ENCODE measurements at places on chromosomes 5 and 9. TPM values are rescaled to one million over a fixed set of nuclear protein-coding genes. Genes with fewer than 3 reads are reported as not detected.

DNA sequence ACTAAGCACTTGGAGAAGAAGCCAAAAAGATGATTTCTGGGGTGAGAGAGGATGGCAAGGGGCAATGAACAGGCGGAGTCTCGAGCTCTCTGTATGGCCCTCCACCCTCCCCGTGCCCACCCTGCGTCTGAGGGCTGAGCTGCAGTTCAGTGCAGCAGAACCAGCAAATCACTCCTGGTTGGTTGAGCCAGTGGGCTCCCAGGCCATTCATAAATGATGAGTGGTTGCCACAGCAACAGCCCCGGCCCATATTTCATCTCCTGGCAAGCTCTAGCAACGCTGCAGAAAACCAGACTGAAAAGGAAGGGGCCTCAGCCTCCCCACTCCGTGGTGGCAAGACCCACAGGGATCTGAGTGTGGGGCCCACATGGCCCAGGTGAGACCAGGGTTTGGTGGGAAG, 93.8 kb upstream of the PPP1R26 start:
- DNase-seq = no peak

Gene LARP1
- 123 TPM for total RNA-seq

DNA sequence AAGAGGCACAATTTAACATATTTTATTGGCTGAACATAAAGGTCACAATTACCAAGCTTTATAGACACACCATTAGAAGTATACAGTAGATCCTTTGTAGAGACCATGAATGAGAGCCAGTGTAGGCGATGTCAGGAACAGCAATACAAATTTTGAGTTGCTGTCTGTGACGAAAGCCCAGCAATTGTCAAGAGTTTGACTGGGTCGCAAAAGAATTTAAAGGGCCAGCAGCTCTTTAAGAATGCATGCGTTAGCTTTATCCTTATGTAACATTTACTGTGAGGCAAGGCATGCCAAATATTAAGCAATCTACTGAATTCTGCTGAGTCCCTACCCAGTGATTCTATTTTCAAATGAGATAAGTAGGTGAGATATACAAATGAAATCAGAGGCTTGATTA, 236.9 kb downstream of the ARRDC3 start:
- no peak for DNase-seq

Gene SH3RF2
- total RNA-seq = 15.9 TPM

Gene FOXD4L6
- total RNA-seq = not detected

Gene SCGB3A1
- not detected for total RNA-seq

- no peak for DNase-seq
These were observed 72.2 kb downstream of the PTCD2 start for GRCh38 chr5:72392326-72392733.

DNA sequence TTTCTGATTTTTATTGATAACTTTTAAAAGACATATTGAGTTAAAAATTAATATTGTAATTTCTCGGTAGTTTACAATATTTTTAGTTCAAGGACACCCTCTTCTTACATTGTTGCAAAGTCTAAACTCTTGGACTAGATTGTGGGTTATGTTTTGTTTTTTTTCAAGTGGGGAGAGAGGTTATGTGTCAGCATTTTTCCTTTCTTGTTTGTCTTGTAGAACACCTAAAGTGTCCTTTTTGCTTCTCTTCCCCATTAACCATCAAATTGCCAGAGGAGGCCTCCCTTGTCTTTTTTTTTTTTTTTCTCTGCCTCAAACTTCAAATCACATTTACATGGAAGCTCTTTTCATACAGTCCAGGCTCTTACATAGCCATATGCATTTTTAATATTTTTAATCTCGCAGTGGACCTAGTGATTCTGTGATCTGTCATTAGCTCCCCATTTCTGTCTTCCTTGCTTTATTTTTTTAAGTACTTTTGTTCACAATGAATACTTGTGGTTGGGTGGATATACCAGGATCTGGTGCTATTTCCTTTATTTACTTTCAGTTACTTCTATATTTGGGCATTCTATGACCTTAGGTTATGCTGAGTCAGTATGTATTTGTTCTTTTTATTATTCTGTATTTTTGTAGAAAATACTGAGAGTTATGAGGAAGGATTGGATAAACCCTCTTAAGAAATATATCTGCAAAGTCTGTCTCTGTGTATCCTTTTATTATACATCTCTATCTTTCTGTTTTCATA, 2280.6 kb upstream of the ACO1 start:
- no peak for DNase-seq

Gene PPIC
- 26.3 TPM for total RNA-seq

GRCh38 chr5:64040490-64040889, 78.2 kb upstream of the HTR1A start:
- DNase-seq = peak; percentile 7

Gene ALDH1A1
- total RNA-seq = 329 TPM

Gene CDC20B
- total RNA-seq = not detected

DNA sequence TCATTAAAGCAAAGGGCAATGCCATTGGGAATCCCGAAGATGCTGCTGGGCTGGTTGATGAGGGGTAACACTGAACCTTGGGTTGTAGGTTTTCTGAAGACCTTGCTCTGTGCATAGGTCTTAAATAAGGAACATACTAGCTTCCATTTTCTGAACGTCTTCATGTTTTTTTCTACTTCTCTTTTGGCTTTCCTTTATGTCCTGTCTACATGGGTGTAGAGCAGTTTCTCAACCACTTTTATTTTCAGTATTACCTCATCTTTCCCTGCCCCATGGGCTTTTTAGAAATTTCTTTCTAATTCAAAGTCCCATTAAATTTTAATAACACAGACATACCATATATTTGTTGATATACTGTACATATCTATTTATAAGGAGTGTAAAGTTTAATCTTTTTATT, at the start of gene IFNA14:
IFNA14 (minus strand) TSS at position 95 of the 400 bp plus-strand sequence; CDS start at position 25, 70 bp downstream.
- DNase-seq = no peak

Gene PCDHB15
- total RNA-seq = 0.05 TPM

- DNase-seq = no peak
These were observed 13.1 kb downstream of the RPS23 start for GRCh38 chr5:82265047-82265446.

Gene EIF4E1B
- total RNA-seq = not detected

GRCh38 chr9:6628704-6629103, 16.8 kb downstream of the GLDC start:
- DNase-seq = no peak

- no peak for DNase-seq
These were observed 43.9 kb downstream of the HRH2 start for GRCh38 chr5:175701797-175702196.

Gene CYLC2
- total RNA-seq = not detected

Gene GHR
- not detected for total RNA-seq

Gene CDX1
- 6.6 TPM for total RNA-seq

- no peak for DNase-seq
These were observed 105.3 kb downstream of the ARRDC3 start for GRCh38 chr5:91277840-91278239.

- no peak for DNase-seq
These were observed 4.8 kb downstream of the RECK start for GRCh38 chr9:36041506-36041905.

GRCh38 chr9:136381311-136381710, 7.8 kb upstream of the CARD9 start:
- DNase-seq = no peak

DNA sequence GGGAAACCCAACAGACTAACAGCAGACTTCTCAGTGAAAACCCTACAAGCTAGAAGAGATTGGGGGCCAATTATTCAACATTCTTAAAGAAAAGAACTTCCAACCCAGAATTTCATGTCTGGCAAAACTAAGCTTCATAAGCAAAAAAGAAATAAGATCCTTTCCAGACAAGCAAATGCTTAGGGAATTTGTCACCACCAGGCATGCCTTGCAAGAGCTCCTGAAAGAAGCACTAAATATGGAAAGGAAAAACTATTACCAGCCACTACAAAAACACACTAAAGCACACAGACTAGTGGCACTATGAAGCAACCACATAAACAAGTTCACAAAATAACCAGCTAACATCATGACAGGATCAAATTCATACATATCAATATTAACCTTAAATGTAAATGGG, 131.1 kb downstream of the OR2K2 start:
- no peak for DNase-seq

DNA sequence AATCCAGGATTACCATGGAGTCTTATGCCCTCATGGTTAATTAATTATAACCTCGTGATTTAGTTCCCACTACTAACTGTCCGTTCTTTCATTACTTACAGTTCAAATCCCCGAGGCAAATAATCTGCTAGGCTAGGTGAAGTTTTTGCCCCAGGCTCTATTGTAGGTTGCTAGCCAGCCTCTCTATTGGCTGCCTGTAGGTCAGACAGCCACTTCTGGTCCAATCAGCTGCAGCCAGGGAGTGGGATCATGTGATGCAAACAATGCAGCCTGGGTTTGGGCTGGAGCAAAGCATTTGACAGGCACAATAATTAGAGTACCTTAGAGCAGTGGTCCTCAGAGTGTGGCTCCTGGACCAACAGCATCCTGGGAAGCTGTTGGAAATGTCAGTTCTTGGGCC, 17.7 kb downstream of the TMEM252 start:
- no peak for DNase-seq

- DNase-seq = peak; percentile 12
These were observed 2.2 kb downstream of the PPP2CA start for GRCh38 chr5:134223406-134224248.

GRCh38 chr9:127955294-127956015, 17.8 kb upstream of the DPM2 start:
- peak; percentile 98 for DNase-seq

GRCh38 chr5:312845-313244, 8.7 kb upstream of the AHRR start:
- no peak for DNase-seq

DNA sequence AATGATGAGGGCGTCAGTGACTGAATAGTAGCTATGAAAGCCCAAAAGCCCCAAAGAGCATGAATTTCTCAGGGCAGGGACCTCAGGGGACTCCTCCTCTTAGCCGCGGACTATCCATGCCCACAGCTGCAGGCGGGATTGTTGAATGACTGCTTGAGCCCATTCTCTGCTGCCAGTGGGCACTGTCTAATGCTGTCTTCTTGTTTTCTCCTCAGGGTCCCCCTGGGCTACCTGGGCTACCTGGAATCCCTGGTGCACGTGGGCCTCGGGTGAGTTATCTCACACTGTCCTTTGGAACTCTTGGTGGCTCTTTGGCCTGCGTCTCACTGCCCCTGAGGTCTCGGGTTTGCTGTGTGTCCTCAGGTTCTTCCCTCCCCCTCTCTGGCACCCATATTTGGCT, 22.7 kb downstream of the COL27A1 start:
- no peak for DNase-seq

DNA sequence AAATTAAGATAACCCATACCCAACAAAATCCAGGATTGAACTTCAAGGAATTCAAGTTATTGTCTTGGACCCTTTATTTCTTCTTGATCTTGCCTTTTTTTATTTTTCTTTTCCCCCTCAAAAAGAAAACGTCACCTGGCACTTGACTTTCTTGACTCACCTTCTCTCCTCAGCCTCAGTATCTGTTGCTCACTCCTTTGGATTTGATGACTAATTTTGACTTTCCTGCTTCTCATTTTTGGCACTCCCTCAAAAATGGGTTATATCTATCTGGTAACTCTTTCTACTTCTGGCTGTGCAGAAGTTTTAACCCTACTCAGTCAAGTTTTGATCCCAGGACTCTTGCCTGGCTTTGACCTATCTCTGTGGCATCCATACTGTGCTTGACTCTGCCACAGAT, 66.6 kb upstream of the SPATA31D4 start:
- no peak for DNase-seq

Gene PPWD1
- total RNA-seq = 17.6 TPM

GRCh38 chr9:86721843-86722705, 225.2 kb downstream of the GAS1 start:
- no peak for DNase-seq

GRCh38 chr9:20048985-20049384, 260.1 kb upstream of the SLC24A2 start:
- no peak for DNase-seq

DNA sequence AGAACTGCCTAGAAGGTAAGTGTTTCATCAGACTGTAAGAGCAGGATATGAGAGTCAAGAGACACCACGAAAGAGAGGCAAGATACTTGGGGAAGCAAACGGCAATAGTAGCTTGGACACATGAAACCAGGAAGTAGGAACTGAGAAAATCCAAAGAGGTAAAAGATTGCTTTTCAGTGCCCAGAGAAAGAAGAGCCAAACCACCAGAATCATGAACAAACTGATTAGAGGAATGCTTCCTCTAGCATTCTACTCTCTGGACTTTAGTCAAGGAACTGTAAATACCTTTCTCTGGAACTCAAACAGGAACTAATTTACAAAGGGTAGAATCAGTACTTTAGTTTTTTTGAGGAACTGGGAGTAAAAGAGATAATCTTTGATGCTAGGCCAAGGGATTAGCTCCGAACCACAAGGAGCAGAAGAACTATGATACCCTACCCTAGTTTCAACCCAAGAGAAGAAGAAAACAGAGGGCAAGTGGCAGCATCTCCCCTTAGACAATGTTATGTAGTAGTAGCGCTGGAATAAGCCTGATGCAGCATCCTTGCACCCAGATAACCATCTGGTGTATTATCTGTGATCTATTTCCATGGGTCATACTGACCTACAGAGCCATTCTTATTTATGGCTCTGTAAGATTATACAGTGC, 41.3 kb downstream of the EFCAB9 start:
- peak; percentile 34 for DNase-seq

- DNase-seq = no peak
These were observed 167.0 kb upstream of the DMRTA1 start for GRCh38 chr9:22279636-22280035.

DNA sequence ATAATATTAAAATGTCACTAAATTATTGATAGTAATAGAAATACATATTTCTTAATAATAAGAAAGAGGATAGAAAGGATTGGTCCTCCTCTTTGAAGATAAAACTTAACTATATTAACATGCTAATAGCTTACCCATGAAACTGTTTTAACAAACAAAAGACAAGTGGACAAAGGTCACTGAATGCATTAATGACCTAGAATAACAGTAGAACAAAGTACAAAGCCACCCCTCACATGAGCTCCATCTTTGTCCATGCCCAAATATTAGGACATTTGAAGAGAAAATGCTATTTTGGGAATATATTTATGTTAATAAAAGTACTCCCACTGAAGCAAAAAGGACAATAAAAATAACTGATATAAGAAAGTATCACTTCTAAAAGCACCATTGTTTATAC, 34.1 kb upstream of the SLC22A5 start:
- DNase-seq = no peak

Gene IL7R
- not detected for total RNA-seq

GRCh38 chr5:111753884-111754589, 3.0 kb downstream of the NREP start:
- no peak for DNase-seq

DNA sequence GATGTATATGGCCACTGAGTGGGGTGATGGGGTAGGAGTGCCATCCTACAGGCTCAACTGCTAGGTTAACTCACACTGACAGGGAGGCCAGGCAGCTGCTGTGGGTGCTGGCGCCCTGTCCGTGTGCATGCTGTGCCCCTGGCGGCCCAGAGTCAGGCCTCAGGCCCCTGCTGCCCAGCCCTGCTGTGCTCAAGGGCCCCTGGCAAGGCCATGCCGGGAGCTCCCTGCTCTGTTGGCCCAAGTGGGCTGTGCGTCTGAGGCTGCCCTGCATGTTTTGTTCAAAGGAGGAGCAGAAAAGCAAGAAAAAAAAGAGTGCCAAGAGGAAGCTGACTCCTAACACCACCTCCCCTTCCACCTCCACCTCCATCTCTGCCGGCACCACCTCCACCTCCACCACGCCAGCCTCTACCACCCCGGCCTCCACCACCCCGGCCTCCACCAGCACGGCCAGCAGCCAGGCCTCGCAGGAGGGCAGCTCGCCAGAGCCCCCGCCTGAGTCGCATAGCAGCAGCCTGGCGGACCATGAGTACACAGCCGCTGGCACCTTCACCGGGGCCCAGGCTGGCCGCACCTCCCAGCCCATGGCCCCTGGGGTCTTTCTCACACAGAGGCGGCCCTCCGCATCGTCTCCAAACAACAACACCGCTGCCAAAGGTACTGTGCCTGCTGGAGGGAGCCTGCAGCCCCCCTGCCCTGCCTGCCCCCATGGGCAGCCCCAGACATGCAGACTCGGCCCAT, 100.1 kb downstream of the PHF2 start:
- no peak for DNase-seq

Data from HT-29 (cell line).